ENCODE measurements at places on chromosomes 5 and 9.
A peak's percentile ranks its signal among the peaks of the same experiment; 100 is the strongest.

GRCh38 chr5:111668477-111669414 is 88.2 kb downstream of the NREP start:
- DNase-seq, result no peak

- no peak for DNase-seq
These were observed 64.6 kb downstream of the WNK2 start for GRCh38 chr9:93248386-93249040.

GRCh38 chr5:75509546-75509945 is 1.9 kb downstream of the CERT1 start:
- DNase-seq, result no peak

DNA sequence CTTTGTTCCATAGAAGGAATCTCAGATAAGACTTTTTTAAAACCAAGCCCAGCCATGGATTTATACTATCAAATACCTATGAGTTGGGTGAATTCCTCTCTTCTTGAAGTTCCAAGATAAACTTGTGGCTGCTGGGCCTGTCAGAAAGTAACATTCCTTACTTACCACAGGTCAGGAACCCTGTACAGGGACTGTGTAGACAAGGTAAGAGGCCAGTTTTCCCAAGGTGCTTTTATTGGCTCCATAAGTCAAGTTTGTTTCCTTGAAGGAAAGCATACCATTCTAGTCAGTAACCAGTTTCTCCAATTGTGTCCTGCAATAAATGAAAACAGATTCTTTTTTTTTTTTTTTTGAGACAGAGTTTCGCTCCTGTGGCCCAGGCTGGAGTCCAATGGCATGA is 8.8 kb upstream of the CLTB start:
- DNase-seq, result no peak

- DNase-seq, result peak; percentile 37
These were observed 49.5 kb downstream of the C5orf22 start for GRCh38 chr5:31581498-31582099.

- DNase-seq, result no peak
These were observed 28.4 kb downstream of the RUSC2 start for GRCh38 chr9:35518225-35518821.

DNA sequence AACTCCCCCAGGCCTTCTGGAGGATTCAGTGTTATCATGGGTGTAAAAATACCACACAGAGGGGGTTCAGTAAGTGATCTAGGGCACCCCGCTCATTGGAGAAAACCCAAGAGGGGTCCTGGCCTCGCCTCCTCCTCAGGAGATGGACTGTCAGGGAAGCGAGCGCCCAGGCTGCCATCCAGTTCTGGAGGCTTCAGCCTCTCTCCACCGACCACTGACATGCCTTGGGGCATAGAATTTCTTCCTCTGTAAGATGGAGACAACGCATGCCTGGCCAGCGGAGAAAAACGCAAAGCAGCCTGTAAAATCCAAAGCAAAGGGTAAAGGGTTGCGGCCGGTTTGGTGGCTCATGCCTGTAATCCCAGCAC is 165.4 kb downstream of the COL23A1 start:
- DNase-seq, result no peak

DNA sequence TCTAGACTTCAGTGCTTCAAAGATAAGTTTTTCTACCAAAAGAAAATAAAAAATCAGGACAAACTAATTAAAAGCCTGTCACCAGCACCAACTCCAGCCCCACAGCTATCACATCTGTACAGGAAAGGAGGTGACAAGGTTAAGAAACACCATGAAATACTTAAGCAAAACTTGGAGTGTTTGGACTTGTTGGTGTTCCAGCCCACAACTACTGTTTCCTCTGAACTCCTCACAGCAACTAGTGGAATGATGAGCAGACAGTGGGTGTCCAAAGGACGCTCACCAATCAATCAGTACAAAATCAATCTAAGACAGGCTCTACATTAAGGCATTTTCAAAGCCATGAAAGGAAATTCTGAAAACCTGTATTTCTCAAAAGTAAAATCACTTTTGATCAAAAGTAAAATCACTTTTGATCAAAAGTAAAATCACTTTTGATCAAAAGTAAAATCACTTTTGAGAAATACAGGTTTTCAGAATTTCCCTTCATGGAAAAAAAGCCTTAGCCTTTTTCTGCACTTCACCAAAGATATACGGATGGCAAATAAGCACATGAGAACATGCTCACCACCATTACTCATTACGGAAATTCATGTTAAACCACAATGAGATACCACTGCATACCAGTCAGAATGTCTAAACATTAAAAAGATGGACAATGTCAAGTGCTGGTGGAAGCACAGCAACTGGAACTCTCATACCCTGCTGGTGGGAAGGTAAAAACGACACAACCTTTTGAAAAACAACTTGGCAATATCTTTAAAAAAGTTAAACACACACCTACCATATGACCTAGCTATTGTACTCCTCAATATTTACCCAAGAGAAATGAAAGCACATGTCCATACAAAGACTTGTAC is 79.7 kb downstream of the MED27 start:
- no peak for DNase-seq

- no peak for DNase-seq
These were observed 42.8 kb upstream of the IL6ST start for GRCh38 chr5:56037531-56038010.

GRCh38 chr5:132865668-132866341 is 464 bp downstream of the GDF9 start:
- DNase-seq, result no peak

DNA sequence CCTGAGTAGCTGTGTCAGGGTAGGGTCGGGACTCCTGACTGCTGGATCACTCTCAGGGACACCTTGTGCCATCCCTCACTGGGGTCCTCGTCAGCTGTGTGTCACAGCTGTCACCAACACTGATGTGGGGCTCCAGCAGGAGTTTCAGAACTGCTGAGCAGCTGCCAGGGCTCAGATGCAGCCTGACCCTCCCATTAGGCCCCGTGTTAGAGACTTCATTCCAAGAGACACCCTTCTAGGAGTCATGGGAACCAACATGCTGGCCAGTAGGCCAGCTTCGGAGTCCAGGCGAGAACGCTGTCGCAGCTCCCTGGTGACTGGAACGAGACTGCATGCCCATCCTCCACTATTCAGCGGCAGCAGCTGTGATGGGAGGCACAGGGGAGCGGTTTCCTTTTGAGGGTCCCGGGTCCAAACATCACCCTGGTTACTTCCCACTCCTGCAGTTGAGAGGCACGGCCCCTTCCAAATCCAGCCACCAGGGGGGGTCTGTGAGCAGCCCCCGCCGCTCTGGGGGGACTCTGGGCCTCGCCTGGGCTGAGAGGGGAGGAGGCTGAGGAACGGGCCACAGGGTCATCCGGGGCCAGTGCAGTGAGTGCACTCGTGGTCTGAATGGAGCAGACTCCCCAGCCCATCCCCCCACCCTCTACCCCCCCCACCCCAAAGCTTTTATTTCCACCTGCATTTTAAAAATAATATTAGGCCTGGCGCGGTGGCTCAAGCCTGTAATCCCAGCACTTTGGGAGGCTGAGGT is 12.6 kb upstream of the TCF7 start:
- DNase-seq, result no peak

GRCh38 chr9:108083160-108083750 is 593.7 kb upstream of the KLF4 start:
- DNase-seq, result peak; percentile 9

GRCh38 chr5:68648944-68649857 is 433.6 kb downstream of the PIK3R1 start:
- no peak for DNase-seq

DNA sequence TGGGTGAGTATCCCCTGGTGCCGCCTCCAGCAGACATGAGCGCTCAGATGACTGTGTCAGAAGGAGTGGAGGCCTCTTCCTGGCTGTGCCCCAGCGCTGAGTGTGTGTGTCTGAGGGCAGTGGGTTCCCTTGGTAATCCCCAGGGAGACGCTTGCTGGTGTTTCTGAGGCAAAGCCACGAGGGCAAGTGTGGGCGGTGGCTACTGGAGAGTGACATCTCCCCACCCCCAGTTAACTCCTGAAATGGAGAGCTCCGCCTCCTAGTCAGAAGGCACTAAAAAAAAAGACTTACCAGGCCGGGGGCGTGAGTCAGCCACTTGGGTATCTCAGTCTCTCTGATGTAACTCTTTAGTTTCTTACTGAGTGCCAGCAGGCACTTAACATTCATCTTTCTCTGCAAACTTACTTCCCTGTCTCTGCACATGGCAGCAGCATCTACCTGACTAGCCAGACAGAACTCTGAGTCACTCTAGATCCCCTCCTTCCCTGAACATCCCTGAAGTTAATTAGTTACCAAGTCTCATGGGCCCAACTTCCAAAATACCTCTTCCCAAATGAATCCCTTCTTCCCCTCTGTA is 19.3 kb downstream of the ORM2 start:
- no peak for DNase-seq

DNA sequence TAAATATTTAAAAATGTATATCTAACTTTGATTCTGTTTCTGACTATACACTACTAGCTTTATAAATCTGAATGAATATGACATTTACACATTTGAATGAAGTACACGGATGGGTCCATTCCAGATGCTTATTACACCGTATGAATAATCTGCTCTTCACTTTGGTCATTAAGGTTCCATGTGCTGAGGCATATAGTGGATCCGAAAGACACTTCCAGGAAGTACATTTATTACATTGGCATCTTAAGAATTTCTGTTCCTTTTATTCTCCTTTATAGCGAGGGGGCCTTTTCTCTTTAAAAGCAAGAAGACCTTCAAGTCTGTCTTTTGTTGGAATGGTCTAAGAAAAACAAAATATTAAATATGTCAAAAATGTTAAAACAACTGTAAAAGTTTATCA is 147.6 kb downstream of the AUH start:
- no peak for DNase-seq

DNA sequence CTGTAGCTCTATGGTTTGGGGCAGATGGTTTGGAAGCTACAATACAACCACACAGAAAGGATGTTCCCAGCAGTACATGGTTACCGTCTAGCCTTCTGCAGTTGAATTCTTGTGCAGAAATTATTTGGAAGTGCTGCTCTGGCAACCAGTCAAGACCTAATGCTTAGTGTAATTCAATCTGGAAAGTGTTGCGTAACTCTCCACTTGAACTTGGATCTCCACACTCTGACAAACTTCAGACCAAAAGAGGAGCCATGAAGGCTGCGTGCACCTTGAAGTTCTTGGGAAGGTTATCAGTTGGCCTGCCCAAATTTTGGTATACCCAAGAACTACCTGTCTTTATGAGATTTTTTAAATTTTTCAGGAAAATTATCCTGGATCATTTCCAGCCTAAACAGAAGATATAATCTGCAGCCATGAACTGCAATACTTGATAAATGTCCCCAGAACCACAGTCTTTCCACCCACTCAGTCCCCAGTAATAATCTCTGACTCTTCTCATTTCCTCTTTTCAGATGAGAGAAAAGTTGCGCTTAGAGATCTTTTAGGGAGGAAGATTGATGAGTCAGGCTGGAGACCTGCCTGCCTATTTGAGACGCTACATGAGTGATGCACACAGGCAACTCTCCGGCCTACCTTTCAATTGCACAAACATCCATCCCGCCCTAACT is 159.9 kb downstream of the FANCC start:
- no peak for DNase-seq

- DNase-seq, result no peak
These were observed 346.0 kb downstream of the KDM4C start for GRCh38 chr9:7103771-7104170.

GRCh38 chr9:124084087-124084486 is 72.5 kb downstream of the LHX2 start:
- no peak for DNase-seq

DNA sequence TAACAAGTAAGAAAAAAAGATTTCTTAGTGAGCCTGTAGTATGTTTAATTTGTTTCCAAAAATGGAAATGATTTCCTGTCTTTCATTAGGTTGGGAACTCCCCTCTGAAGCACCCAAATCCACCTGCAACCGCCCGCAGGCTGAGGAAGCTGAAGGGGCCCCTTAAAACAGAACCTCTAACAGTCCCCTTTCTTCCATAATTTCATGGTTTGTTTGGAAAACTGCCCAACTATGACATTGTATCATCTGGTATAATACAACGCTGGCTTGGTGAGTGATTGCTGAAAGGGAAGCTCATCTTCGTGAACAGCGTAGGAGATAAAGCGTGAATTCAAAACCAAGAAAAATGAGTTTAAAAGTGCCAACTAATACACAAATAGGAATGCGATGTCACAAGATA is 215.5 kb downstream of the FSTL4 start:
- no peak for DNase-seq

DNA sequence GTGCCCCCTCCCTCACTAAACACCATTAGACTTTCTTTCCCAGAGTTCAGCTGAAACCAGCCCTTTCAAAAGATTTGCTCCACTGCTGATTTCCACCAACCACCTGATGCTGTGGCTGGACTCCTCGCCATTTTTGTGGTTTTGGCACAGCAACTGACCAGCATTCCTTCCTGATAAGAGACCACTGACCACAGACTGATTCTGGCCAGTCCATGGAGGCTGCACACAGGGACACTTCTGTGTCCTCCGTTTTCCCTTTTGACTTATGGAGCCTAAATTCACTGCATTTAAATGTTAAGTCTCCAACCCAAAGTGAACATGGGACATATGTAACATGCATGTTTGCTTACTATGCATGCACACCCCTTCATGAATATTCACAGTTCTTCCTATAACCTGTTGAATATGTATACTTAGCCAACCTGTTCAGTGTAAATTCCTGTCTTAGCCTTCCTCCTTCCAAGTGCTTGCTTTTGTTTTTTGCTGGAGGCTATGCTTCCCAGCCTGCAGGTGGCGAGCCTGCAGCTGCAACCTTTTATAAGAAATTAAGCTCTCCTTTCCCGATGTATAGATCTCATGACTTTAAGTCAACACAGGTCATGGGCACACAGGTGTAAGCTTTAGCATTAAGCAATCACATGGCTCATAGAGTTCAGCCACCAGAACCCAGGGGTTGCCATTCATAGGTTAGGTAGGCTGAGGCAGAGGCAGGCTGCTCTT is 78.7 kb downstream of the ACTL7B start:
- DNase-seq, result no peak

GRCh38 chr9:95764533-95765319 is 110.8 kb upstream of the ERCC6L2 start:
- peak; percentile 20 for DNase-seq

GRCh38 chr5:76224898-76225297 is 141.7 kb downstream of the SV2C start:
- DNase-seq, result no peak

DNA sequence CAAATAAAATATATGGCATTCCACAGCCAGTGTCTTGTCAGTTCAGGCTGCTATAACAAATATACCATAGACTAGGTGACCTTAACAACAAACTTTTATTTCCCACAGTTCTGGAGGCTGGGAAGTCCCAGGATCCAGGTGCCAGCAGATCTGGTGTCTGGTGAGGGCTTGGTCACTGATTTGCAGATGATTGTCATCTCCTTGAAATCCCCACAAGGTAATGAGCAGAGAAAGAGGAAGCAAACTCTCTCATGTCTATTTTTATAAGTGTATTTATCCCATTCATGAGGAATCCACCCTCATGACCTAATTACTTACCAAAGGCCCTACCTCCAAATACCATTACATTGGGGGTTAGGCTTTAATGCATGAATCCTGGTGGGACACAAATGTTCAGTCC is 663.2 kb downstream of the TLR4 start:
- DNase-seq, result no peak

DNA sequence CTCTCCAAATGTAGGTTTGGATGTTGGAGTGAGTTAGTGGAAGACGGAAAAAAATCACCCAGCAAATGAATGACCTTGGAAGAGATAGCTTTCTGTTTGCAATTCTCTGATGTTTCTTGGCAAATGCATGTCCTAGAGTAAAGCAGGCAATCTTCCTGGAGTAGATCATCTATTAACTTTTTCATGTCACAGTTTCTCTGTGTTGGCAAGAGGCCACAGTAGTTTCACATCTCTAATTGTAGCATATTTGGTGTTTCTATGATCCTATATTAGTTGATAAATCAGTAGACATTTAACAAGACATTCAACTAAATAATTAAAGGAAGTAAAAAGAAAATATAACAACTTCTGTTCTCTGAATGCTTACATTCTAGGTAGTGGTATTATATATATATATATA is 138.2 kb upstream of the MINAR2 start:
- DNase-seq, result no peak

Data from NCI-H2081 (cell line).